ENCODE measurements at places on chromosomes 7 and 10.

DNA sequence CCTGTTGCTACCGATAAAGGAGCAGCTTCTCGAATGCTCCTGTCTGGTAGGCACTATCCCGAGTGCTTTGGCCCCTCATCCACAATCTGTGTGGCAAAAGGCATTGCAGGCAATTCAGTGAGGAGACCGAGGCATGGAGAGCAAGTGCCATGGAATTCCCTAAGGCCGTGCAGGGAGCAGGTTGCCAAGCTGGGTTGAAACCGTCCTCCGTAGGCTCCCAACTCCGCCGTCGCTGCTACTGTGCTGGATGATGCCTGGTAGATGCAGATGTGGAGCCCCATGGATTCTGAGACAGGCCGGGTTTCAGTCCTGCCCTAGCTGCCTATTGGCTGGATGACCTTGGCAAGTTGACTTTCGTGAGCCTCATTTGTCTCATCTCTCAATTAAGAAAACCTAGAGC, 85.3 kb downstream of the EGFR start:
- DNase-seq, result no peak

GRCh38 chr7:108020585-108020984, 17.6 kb upstream of the LAMB1 start:
- no peak for DNase-seq

- DNase-seq, result peak; percentile 26
Measured at GRCh38 chr10:70918851-70919530, 30.6 kb upstream of the PCBD1 start.

DNA sequence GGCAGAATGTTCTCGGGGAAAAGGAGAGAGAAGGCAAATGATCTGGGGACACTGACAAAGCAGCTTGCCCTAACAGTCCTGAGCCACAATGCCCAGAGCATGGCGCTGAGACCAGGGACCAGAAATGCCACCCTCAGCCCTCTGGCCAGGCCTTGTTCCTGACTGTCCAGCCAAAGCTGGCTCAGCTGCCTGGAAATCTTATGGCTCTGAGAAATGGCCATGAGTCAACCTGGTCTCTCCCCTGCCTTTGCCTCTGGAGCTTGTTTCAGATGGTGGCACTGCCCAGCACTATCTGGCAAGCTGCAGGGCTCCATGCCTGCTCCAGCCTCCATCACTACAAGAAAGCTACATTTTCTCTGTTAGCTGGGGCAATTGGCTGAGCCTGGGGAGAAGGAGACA, 90.5 kb upstream of the PLXNA4 start:
- no peak for DNase-seq

GRCh38 chr7:104629408-104629807, 301.0 kb downstream of the LHFPL3 start:
- DNase-seq, result no peak

DNA sequence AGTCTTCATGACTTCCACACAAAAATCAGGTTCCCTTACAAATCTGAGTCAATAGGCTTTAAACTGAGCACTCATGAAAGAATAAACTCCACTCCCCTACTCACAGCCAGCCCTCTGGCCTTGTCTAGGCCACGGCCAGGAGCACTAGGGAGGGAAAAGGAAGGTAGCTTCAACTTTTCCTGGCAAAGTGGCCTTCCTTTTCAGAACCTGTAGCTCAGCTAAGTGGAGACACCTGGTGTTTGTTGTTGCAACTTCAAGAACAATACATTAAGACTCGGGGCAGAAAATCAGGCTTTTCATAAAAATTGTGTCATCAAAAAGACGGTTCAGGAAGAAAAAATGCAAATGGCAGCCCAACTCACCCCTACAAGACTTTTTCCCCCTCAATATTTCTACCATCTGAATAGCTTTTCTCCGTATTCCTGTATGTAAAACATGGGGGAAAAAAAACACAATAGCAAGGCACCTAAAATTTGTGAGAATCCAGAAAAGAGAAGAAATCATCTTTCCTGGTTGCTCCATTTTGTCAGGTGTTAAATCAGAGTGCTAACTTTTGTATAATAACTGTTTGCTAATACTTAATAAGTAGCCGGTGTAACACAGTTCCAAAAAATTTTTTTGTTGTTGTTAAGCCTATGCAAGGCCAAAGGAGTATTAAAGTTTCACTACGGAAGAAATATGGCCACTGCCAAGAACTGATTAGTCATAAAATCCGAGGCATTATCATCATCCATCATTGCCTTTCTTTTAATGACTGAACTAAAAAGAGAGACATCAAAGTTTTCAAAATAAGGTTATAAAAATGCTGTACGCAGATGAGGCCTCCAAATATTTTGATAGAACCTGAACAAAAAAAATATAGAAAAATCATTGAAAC, 66.2 kb upstream of the ARID5B start:
- peak; percentile 8 for DNase-seq

DNA sequence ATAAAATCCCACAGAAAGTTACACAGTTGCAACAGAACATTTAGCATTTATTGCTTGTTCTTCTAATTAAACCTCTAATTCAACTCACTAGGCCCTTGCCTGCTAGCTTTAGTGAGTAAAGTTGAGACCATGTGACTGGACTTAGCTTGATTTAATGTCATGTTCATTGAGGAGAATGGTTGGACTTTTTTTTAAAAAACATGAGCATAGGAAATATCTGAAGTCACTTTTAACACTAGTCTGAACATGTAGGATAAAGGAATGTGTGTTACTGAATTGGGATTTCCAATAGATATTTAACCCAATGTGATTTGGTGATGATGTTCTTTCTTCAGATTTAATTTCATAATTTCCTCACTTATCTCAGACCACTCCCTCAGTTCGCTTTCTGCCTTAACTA, 24.6 kb upstream of the GLCCI1 start:
- DNase-seq, result no peak

DNA sequence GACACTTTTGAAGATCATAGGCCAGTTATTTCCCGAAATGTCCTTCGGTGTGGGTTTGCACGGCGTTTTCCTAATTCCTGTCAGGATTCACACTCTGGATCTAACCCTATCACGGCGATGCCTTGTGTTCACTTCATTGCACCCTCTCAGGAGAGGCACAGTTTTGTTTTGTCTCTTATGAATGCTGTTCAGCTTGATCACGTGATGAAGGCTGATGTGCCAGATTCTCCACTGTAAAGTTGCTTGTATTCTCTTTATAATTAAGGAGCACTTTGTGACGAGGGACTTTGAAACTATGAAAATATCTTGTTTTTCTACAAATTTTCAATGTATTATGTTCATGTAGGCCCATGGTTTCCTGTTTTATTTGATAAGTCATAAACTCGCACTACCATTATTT, 568.1 kb downstream of the ACTR3B start:
- no peak for DNase-seq

GRCh38 chr10:111171183-111171582, 94.4 kb downstream of the ADRA2A start:
- no peak for DNase-seq

- DNase-seq, result peak; percentile 17
Measured at GRCh38 chr10:8041992-8042720, 12.3 kb upstream of the GATA3 start.

GRCh38 chr10:110460111-110460809, 37.4 kb upstream of the DUSP5 start:
- DNase-seq, result peak; percentile 63

GRCh38 chr7:120272261-120272660, 714 bp upstream of the KCND2 start:
- peak; percentile 22 for DNase-seq

DNA sequence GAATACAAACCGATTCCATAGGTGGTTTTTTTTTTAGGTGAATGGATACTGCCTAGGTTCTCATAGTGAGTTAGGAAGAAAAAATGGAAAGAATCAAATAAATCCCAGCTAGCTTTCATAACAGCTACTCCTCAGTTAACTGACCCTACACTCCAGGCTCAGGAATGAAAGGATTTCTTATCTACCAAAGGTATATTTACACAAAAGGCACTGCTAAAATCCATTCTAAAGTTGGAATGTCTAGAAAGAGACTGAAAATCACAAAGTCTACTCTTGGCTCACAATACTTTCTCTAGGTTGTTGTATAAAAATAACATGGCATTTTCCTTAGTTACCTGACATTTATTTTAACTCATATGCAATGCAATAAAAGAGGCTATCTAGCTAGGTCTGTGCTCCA, 375.2 kb downstream of the MAGI2 start:
- no peak for DNase-seq

- DNase-seq, result peak; percentile 47
Measured at GRCh38 chr10:42933448-42934340, 143.2 kb upstream of the RET start.

GRCh38 chr10:103492655-103493261, 747 bp upstream of the NEURL1 start:
- no peak for DNase-seq

DNA sequence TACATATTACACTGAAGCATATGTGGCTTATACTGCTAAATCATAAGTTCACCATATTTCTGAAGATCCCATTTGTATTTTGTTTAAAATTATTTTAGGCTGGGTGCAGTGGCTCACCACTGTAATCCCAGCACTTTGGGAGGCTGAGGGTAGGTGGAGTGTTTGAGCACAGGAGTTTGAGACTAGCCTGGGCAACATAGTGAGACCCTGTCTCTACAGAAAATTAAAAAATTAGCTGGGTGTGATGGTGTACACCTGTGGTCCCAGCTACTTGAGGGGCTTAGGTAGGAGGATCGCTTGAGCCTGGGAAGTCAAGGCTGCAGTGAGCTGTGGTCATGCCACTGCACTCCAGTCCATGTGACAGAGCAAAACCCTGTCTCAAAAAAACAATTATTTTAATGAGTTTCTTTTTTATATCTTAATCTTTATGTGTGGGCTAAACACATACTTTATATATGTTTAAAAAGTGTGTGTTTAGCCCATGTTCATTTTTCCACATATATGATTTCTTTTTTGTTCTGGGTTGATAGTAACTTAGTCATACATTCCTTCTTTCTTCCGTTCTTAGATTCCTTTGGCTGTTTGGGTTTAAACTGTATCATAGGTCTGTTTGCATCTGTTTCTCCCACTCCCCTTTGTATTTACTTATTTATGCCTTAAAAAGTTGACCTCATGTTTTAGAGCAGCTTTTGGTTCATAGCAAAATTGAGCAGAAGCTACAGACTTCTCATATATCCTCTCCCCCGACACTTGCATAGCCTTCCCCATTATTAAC, 33.5 kb downstream of the RSBN1L start:
- no peak for DNase-seq

DNA sequence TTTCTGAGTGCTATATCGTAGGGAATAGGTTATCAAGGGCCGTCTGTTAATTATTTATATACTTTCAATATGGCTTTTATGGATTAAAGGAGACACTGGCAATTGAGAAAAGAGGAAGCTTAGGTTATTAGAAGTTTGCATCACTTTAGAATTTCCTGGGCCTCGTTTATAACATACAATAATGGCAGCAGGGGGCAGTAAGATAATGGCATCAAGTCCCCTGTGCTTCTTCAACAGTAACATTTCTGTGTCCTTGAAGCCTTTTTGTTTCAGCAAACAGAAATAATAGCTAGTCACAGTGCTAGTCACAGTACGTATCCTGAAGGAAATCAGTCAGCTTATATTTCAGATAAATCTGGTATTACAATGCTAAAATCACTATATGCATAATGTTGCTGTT, 41.9 kb downstream of the SPAM1 start:
- no peak for DNase-seq
